ENCODE measurements at places on chromosomes 12 and 14.
A peak's percentile ranks its signal among the peaks of the same experiment; 100 is the strongest.

DNA sequence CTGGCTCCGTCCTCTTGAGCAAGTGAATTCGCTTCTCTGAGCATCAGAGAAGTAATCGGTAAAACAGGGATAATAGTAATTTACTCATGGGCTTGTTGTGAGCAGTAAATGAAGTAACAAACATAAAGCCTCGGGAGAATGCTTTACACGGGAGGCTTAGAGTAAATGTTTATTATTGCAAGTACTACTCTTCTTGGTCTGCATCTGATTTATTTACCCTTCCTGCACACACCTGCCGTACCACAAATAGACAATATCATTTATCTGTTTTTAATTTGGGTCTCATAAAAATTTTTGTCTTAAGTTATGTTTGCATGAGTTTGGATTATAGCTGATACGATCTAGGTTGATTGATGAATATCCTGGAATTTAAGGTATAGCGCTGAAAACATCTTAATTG, 7.8 kb upstream of the COL2A1 start:
- no peak for DNase-seq

- no peak for DNase-seq
These were observed 885 bp upstream of the PALS1 start for GRCh38 chr14:67240168-67240932.

DNA sequence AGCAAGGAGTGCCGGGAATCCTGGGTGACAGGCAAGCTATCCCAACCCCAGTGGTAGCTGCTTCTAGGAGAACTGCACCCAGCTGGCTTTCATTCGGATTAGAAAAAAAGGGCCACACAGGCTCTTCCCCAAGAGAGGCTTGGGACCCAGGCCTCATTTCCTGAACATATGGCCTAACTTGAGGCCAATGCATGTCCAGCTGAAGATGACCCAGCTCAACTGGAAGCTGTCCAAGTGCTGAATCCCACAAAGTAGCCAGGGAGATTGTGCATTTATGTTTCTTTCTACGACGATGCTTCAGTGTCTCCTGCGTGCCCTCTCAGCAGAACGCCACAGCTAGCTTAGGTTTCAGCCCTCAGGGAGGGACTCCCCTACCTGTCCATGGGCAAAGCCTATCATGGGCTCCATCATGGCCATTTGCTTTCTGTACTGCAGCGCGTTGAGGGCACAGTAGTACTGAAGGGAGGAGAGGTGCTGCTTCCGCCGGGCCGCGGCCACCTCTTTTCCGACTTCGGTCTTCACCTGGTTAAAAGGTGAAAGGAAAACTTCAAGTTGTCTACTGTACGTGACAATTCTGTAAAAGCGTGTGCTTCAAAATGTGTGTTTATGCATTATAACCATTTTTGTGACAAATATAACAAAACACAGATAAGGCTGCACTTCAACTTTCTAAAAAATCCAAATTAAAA, 29.1 kb downstream of the APPL2 start:
- no peak for DNase-seq

DNA sequence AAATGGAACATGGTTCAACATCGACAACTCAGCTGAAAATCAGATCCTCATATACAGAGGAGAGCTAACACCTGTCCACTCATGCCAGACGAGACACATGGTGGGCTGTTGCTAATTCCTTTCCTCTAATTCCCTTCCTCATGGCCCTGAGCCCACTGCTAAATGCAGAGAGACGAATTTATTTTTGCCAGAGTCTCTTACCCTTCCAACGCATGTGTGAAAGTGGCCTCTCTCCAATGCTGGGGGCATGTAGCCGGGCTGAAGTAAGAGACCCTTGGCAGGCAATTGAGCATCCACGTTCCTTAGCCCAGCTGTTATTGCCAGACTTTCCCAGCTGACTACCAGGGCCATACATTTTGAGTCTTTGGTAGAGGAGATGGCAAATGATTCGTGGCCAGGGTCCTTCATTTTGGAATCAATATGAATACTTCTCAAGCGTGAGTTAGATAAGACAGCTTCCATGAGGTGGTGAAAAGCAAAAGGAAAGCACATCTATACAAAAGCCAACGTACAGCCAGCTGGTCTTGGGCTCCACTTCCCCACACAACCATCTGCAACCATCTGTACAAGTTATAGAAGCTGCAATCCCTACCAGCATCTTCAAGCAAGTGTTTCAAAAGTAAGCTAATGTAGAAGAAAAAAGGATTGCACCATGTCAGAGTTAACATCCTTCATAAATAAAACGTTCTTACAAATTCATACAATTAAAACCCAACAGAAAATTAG, 28.6 kb downstream of the CORO1C start:
- DNase-seq, result no peak

DNA sequence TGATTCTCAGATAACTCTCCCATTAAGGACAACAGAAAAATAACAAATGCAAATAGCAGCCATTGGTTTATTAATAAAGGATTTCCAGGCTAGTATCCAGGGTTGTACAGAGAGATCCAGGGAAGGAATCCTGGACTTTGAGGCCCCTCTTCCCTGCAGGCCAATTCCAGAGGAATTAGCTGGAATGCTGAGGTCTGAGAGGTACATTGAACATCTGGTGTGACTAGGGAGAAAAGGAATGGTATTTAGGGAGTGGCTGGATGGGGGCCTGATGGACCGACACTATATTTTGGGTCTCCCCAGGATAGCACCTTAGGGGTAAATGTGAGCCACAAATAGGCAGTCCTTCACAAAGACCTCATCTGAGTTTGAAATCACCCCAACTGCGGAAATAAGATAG, 924.5 kb downstream of the AACS start:
- DNase-seq, result no peak

- peak; percentile 72 for DNase-seq
These were observed 186.7 kb downstream of the EFCAB11 start for GRCh38 chr14:89767861-89768268.

DNA sequence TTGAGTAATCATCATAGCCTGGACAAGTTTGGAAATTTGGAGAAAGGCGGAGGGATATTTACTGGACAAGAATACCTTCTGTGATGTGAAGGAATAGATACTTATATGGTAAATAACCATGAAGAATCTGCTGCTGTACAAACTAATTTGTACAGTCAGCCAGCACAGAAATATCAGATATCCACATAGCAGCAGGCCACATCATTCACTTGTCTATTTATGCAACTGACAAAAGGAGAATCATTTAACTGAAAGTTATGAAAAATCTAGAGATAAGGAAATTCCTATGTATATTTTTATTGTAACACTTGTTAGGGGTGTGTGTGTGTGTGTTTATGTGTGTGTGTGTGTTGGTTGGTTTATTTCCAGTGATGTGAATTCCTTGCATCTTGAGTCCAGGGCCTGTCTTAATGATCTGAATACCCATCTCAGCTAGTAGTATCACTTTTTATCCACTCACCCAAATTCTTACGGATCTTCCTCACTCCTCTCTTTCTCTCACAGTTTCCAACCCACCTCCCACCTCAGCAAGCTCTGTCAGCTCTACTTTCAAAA, 10.5 kb upstream of the LRIG3 start:
- DNase-seq, result no peak

GRCh38 chr12:117069926-117070900, 29.0 kb downstream of the TESC start:
- peak; percentile 93 for DNase-seq

DNA sequence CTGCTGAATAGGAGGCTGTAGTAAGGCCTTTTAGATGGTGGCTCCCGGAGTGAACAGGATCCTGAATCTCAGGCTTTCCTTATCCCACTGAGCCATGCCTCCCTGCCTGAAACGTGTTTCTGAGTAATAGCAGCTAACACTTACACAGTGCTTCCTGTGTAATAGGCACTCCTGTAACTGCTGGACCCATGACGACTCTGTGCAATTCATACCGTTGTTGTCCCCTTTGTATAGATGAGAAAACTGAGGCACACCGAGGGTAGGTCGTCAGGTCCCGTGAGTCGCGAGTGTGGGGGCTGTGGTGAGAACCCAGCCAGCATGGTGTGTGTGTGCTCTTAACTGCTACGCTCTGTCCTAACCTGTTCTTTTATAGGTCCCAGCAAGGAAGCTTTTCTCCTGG, 193.6 kb downstream of the CACNA1C start:
- DNase-seq, result no peak

DNA sequence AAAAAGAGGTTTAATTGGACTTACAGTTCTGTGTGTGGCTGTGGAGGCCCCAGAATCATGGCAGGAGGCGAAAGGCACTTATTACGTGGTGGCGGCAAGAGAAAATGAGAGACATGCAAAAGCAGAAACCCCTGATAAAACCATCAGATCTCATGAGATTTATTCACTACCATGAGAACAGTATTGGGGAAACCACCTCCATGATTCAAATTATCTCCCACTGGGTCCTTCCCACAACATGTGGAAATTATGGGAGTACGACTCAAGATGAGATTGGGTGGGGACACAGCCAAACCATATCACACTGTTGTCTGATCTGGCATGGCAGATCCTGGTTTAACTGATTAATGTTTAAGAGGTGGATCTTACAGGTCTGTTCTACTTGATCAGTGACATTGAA, 5.6 kb downstream of the DDX47 start:
- DNase-seq, result no peak

DNA sequence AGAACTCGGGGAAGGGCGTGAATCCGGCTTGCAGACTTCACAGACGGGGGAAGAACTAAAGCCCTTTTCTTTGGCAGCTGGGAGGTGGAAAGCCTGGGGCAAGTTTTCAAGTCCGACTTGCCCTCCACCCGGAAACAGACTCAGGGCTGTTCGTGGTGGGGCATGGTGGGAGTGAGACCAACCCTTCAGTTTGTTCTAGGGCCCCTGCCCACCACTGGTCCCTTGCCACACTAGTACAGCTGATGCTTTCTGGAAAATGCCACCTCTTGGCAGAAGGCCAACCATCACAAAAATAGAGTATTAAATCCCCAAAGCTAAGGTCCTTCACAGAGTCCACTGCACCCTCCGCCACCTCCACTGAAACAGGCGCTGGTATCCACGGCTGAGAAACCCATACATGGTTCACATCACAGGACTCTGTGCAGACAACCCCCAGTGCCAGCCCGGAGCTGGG, 50.4 kb upstream of the DDX11 start:
- DNase-seq, result no peak

GRCh38 chr12:121942145-121942718, 23.8 kb downstream of the CFAP251 start:
- DNase-seq, result no peak

GRCh38 chr12:70823182-70823976, 97.2 kb downstream of the PTPRR start:
- no peak for DNase-seq

DNA sequence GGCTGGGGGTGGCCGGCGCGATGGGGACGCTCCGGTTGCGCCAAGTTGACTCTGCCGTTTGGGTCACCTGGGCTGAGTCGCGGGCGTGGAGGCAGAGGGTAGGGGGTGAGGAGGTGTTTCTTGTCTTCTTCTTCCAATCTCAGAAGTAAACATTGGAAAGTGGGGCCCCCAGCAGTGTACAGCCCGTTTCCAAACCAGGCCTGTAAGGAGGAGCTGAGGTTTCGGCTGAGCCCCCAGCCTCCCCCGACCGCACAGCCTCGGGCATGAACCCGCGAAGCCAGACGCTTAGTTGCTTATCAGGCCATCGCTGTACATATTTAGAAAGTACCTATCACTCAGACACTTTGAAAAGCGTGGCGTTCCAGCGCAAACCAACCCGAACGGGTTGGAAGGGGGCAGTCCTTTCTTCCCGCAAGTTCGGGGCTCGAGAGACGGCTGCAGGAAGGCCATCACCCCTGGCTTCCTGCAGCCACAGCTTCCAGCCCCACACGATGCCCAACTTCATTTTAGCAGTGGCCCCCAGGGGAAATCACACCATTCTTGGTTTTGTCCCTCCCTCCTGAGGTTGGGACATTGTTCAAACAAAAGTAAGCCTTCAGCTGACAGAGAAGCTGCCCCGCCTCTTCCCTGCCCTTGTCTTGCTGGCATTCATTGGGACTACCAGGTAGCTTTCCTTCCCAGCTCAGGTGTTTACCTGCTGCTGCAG, 164.1 kb downstream of the ZFP36L1 start:
- no peak for DNase-seq

Data from KBM-7 (cell line).